NCI-H2081 treated with DMSO at 0.1 percent for 48 hours (cell line): ENCODE measurements at places on chromosomes 3 and 15.

GRCh38 chr3:194344012-194344411 is 7.1 kb downstream of the CPN2 start:
- DNase-seq = no peak

GRCh38 chr3:183385698-183386613 is 42.5 kb downstream of the MCF2L2 start:
- DNase-seq = peak; percentile 70

DNA sequence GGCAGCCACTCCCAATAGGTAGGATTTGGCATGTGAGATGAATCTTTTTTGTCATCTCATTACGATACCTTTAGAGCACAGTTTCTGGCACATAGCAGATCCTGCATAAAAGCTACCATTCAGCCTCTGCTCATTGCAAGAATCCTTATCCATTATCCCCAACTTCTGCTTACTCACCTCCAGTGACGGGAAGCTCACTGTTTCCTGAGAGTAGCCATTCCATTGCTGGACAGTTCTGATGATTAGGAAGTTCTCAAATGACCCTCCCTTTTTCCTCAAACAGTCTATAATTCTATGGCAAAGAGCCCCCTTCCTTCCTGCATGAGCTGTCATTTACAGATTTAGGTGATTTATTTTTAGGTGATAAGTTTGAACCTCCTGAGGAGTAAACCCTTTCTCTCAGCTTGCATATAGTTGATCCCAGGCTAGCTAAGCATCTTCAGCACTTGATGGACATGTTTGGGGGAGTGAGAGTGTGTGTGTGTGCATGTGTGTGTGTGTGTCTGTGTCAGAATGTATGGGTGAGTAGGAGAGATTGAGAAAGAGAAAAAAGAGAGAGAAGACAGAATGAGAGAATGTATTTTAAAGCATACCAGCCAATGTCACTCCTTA is 109.7 kb downstream of the LSM3 start:
- DNase-seq = no peak

GRCh38 chr3:127886231-127886955 is 28.6 kb upstream of the KBTBD12 start:
- no peak for DNase-seq

DNA sequence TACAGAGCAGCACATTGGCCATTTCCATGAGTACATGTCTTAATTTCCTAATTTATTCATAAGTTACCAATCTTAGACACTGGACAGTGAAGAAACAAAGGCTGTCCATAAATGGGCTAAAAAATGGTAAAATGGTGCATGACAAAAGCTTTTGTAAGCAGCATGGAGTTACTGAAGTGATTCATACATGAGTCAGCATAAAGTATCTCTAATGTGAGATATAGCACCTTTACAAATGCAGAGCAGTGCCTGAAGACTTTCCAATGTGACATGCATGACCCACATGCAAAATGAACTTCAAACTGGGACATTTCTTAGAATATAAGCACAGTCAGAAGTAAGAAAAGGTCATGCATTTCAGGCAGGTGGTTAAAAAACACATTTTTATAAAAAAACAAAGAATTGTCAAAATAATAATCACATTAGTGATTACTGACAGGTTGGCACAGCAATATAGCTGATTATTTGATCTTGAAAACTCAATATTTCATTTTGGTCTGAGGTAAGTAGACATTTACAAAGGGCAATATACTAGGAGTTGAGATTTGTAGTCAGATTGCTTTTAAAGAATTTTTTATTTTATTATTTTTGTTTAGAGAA is 299.3 kb downstream of the PLCL2 start:
- no peak for DNase-seq

- no peak for DNase-seq
Observed at GRCh38 chr15:57827021-57827420, 120.5 kb downstream of the POLR2M start.

- DNase-seq = no peak
Observed at GRCh38 chr3:129623447-129624118, 17.1 kb upstream of the PLXND1 start.

DNA sequence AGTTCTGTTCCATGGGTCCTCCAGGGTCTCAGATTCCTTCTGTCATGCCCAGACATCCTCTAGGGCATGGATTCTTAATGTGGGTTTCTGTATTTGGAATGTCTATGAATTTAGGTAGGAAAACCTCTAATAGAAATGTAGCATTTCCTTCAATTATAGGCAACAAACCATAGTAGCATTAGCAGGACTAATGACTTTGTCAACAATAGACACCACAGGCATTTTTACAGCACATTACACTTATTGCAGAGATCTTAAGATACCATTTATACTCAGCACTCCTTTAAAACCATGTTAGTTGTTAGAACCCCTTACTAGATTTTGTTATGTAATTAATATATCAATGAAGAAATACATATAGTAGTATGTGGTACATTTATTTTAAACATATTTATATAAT is 77.8 kb upstream of the TBC1D5 start:
- no peak for DNase-seq

- peak; percentile 90 for DNase-seq
Observed at GRCh38 chr3:177615015-177615414, 417.7 kb upstream of the TBL1XR1 start.

DNA sequence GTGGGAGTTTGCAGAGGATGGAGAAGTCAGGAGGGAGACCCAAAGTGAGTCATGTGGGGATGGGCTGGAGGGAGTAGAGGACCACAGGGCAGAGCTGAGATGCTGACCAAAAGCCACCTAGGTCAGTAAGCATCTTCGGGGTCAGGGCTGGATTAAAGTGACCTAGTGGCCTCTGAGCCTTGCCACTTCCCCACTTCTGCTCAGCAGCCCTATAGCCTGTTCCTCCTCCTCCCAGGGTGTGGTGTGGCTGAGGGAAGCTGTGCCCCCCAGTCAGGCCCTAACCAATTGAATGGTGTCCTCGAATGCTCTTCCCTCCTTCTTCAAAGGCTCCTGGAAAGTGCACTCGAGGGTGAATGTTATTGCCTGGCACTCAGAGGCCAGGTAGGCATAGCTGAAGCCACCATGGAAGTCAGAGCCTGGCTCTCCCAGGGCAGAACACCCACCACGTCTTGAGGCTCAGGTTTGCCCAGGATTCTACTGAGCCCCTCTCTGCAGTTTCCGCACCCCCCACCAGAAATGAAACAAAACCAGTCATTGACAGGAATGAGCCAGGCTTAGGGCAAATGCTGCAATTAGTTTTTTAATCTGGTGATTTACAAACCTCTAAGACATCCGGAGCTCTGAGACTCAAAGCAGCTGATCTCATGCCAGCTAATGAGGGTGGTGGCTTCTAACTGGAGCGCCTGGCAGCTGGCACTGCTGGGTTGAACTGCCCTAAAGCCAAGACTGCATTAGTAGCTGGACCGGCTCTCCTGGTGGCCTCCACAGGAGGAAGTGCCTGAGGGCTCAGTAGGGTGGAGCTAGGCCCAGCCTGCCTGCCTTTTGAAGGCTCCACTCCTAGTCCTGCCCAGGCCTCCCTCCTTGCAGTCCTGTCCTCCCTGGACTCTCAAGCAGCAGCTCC is 26.0 kb upstream of the VIPR1 start:
- DNase-seq = no peak

GRCh38 chr15:69725957-69726356 is 273.3 kb downstream of the RPLP1 start:
- no peak for DNase-seq

- peak; percentile 56 for DNase-seq
Observed at GRCh38 chr15:64702816-64703631, 72.4 kb downstream of the RBPMS2 start.

- DNase-seq = no peak
Observed at GRCh38 chr3:119295816-119296726, 1.9 kb downstream of the ARHGAP31 start.

GRCh38 chr15:94840794-94841783 is 609.7 kb downstream of the MCTP2 start:
- DNase-seq = no peak

- DNase-seq = no peak
Observed at GRCh38 chr3:49471856-49472495, 1.9 kb downstream of the DAG1 start.

DNA sequence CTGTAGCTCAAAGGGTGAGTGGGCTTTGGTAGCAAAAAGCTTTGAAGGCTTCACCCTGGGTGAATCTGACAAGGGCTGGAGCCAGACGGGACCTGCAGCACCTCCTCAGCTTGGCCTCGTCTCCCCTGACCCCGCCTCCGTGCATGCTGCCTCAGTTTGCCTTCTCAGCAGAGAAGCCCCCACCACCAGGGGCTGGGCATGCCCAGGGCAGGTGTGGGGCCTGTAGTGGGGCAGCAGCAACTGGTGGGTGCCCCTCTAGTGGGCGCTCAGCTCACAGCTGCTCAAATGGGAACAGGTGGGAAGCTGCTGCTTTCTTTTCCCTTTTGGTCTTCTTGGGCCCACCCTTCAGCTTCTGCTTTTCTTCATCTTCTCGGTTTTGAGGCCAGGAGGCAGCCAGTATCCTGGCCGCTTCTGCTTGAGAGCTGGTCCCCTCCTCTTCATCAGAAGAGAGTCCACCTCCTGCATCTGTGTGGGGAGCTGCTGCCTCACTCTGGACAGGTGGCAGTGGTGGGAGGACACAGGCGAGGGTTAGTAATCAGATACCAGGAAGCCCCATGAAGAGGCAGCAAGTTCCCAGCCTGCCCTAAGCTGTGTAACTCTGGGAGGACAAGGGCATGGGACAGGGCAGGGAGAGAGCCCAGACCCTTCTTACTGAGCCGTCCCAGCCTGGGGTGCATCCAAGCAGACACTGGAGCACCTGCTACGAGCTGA is 21.0 kb downstream of the TMEM43 start:
- no peak for DNase-seq
